Stimulated activated CD4-positive, alpha-beta T cell treated with anti-CD3 and anti-CD28 coated beads, Interleukin-4, amount 100 ng/mL, for 24 hours (primary cell): ENCODE measurements at places on chromosomes 6 and 20.

DNA sequence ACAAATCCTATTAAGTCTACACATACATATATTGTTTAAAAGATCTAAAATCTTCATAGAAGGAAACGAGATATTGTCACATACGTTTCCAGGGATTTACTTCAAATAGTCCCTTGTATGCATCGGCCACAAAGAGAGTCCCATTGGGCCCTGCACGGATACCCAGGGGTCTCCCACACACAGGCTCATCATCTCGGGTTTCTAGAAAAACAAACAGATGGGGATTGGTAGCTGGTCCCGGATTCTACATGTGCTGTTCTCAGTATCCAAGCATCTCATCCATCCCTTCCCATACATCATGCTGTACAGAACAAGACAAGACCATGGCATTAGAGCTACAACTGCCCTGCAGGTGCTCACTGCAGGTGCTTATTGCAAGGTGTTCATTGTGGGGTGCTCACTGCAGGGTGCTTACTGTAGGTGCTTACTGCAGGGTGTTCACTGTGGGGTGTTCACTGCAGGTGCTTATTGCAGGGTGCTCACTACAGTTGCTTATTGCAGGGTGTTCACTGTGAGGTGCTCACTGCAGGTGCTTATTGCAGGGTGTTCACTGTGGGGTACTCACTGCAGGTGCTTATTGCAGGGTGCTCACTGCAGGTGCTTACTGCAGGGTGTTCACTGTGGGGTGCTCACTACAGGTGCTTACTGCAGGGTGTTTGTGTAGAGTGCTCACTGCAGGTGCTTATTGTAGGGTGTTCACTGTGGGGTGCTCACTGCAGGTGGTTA is 21.0 kb downstream of the APMAP start:
- no peak for DNase-seq

DNA sequence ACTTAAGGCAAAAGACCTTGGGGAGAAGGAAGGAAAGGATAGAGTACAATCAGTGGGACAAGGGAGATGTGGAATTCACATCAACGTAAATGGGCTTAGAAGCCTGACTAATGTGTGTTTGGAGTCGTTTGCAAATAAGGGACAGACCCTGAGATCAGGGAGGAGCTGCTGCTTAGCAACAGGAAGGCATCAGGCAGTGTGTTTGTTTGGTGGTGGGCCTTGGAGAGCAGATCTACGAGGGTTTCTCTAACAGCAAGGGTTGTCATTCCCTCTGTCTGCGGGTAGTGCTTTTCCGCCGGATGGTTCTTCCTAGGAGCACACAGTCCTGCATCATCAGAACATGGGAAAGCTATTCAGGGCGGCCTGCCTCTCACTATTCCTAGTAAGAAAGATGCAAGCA is 40.4 kb downstream of the C6orf118 start:
- no peak for DNase-seq

GRCh38 chr6:161017766-161018564 is 26.4 kb downstream of the MAP3K4 start:
- DNase-seq, result no peak

DNA sequence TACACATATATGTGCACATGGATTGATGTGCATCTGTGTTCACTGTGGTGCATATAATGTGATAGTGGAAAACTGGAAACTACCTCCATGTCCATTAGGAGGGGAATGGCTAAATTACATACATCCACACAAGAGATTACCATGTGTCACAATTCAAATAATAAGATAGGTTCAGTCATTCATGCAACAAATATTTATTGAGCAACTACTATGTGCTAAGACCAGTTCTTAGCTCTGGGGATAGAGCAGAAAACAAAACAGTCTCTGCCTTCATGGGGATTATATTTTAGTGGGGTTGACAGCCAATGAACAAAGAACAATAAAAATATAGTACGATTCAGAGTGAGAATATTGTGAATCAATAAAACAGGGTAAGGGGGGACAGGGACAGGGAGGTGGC is 61.7 kb upstream of the PTGIS start:
- no peak for DNase-seq

GRCh38 chr20:12217382-12217781 is 299.7 kb downstream of the BTBD3 start:
- DNase-seq, result no peak

- no peak for DNase-seq
Measured at GRCh38 chr6:33718713-33719112, 7.2 kb upstream of the UQCC2 start.

GRCh38 chr6:31246051-31246521 is 25.8 kb downstream of the HLA-C start:
- DNase-seq, result no peak

DNA sequence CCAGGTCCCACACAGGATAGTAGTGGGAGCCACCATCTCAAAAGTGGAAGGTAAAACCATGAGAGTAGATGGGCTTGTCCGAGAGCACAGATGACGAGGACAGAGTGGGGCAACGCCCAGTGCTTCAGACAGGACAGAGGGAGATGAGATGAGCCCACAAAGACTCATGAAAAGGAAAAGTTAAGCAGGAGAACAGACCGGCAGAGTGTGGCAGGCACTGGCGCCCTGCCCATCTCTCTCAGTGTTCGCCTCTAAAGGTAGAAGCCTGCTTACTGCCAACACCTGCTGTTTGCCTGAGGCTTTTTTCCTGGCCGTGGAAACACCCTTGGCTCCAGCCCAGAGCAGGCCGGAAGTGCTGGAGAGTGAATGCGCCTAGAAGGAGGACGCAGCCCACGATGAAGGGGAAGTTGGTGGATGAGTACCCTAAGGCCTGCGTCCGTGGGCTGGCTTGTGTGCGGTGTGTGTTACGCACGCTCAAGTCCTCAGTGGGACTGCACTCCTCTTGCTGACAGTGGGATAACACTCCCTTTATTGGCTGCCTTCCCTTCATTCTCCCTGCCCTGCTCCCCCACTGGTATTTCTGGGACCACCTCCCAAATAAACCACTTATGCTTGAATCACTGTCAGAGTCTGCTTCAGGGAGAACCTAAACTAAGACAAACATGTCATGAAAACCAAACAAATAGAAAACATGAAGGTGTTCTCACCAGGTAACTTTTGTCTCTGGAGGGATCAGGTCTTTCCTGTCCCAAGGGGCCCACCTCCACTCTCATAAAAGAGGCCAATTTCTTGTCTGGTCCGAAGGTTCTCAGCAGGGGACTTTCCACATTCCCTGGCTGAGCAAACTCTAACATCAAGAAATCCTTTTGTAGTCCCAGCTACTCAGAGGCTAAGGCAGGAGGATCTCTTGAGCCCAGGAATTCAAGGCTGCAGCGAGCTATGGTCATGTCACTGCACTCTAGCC is 9.1 kb upstream of the FOXP4 start:
- no peak for DNase-seq

DNA sequence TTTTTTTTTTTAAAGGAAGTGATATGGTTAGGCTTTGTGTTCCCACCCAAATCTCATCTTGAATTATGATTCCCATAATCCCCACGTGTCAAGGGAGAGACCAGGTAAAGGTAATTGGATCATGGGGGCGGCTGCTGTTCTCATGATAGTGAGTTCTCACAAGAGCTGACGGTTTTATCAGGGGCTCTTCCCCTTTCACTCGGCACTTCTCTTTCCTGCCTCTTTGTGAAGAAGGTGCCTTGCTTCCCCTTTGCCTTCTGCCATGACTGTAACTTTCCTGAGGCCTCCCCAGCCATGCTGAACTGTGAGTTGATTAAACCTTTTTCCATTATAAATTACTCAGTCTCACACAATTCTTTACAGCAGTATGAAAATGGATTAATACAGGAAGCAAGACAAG is 64.3 kb downstream of the ZFP64 start:
- DNase-seq, result no peak

DNA sequence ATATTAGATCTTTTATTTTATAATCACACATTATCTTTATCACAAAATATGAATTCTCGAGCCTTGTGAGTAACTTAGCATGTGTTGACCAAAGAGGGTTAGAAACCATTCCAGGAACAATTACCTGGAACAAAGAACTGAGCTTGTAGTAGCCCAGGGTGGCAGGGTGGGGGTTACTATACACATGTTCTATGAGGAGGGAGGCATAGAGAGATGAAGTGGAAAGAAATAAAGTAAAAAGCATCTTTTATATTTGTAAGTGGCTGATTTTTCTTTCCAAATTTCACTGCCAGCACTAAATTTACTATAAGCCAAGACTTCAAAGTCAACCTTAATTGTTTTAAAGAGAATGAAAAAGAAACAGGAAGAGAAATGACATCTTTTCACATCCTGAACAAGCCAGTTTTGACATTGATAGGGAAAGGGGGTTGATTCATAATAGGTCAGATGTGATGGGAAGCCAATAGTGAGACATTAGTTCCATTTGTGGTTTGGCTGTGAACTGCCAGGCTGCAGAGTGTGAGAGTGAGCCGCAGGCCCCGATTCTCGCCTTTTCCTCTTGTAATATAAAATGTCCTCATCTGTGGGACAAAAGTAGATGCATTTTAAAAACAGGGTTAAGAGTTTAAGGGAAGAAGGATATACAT is 52.7 kb upstream of the MYB start:
- DNase-seq, result peak; percentile 71

GRCh38 chr20:58393299-58393698 is 4.3 kb downstream of the VAPB start:
- no peak for DNase-seq

DNA sequence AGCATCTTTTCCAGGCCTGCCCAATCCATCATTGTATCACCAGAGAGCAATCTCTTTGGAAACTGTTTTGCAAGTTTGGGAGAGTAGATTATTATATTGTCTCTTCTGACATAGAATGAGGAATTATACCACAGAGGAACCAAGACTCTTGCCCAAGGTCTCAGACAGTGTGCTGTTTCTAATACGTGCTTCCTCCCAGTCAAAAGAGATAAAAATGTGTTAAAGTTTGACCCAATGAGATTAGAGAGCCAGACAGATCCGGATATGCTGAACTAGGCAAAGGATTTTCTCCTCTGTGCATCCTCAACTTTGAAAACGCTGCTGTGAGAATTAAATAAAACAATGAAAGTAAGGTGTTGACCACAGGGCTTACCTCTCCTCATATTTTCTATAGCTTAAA is 18.6 kb upstream of the NT5E start:
- no peak for DNase-seq

DNA sequence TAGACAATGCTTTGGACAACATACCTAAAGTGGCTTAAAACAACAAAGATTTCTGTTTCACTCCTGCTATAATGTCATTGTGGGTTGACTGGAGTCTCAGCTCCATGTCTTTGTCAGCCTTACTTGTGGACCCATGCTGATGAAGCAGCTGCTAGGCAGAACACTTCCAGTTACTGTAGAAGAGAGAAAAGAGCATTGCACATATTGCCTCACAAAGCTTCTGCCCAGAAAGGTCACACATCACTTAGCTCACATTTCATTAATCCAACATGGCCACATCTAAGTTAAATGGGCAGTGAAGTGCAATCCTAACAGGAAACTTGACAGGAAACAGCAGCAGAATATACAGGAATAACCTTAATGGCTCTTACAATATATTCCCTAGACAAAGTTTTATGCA is 480.5 kb upstream of the HTR1E start:
- no peak for DNase-seq

DNA sequence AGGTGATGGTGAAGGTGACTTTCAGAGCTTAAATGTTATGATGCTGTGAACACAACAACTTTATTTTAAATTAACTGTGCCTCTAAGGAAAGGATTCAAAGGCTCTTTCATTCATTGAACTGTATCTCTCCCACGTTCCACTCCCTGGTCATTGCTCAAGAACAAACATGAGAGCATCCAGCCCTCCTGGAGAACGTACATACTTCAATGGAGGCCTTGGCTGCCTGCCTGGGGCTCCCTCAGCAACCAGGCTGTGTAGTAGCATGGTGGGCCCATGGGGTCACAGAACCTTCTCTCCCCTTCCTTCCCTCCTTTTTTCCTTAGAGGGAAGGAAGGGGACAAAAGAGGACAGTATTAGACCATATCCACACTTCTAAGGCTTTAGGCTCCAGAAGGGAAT is 234.3 kb downstream of the CDC5L start:
- DNase-seq, result no peak

GRCh38 chr20:32980131-32980941 is 23.9 kb downstream of the SUN5 start:
- no peak for DNase-seq

GRCh38 chr6:29685718-29686326 is 4.9 kb upstream of the ZFP57 start:
- DNase-seq, result no peak

GRCh38 chr6:106533054-106533453 is 96.2 kb downstream of the RTN4IP1 start:
- no peak for DNase-seq

GRCh38 chr6:31363811-31364210 is 6.8 kb upstream of the HLA-B start:
- no peak for DNase-seq

DNA sequence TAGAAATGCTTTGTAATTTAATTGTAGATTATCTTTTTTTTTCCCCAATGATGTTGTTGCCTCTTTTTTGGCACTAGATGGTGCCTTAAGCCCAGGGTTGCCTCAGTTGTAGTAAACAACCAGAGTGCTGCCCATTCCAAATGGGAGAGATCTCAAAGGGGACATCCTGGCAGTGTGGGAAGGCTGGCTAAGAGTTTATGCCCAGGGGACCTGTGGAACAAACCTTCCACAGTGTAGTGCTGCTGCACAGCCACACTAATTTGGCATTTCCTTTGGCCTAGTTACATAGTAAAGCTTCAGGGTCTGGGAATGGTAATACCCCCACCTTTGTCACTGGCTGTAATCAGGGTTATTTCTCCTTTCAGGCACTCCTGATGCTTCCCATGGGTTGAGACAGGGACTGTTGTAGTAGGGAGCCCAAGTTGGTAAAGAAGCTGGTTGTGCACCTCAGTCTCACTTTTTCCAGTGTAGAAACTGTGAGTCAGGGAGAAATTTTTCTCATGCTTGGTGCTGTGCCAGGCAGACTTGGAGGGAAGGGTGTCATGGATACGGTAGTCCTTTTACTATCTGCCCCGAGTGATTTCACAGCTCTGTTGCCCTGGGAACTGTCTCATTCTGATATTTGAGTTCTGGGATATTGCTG is 177.8 kb upstream of the ECI2 start:
- no peak for DNase-seq

GRCh38 chr6:43699564-43700186 is 12.1 kb upstream of the MRPS18A start:
- DNase-seq, result no peak

GRCh38 chr6:10722570-10722819 is 375 bp upstream of the TMEM14C start:
- no peak for DNase-seq
